ENCODE measurements at places on chromosomes 11 and 22.

GRCh38 chr11:8908099-8908498 lies 2.9 kb upstream of the AKIP1 start:
- no peak for DNase-seq

DNA sequence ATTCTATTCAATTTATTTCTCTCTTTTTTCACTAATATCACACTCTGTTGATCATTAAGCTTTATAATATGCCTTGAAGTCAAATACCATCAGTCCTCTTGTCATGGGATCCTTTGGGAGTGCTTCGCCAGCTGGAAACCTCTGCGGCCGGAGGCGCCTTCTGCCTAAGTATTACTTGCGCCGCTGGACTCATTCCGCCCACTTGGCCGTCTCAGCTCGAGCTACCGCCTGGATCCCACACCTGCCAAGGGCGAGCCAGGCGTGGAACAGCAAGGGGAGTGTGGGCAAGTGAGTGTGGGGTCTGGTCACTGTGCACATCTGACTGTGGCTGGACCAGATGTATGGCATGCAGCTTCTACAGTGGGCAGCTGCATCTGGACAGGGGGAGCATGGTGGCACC lies 9.1 kb upstream of the MAP6 start:
- no peak for DNase-seq

DNA sequence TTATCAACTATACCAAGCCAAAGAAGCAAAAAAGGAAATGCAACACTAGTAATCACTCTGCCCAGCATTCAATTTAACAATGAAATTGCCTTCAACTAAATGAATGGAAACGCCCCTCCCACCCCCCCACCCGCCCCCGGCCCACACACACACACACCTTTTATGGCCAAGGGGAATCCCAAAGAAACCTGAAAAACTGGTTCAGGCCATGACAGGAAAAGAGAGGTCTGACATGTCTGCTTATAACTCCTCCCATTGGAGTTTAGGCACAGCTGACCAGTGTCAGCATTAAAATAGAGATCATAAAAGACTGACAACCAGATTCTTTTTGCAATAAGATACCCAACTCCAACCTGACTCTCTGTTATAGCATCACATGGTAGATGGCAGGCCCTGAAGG lies 42.6 kb downstream of the ACER3 start:
- DNase-seq: no peak

DNA sequence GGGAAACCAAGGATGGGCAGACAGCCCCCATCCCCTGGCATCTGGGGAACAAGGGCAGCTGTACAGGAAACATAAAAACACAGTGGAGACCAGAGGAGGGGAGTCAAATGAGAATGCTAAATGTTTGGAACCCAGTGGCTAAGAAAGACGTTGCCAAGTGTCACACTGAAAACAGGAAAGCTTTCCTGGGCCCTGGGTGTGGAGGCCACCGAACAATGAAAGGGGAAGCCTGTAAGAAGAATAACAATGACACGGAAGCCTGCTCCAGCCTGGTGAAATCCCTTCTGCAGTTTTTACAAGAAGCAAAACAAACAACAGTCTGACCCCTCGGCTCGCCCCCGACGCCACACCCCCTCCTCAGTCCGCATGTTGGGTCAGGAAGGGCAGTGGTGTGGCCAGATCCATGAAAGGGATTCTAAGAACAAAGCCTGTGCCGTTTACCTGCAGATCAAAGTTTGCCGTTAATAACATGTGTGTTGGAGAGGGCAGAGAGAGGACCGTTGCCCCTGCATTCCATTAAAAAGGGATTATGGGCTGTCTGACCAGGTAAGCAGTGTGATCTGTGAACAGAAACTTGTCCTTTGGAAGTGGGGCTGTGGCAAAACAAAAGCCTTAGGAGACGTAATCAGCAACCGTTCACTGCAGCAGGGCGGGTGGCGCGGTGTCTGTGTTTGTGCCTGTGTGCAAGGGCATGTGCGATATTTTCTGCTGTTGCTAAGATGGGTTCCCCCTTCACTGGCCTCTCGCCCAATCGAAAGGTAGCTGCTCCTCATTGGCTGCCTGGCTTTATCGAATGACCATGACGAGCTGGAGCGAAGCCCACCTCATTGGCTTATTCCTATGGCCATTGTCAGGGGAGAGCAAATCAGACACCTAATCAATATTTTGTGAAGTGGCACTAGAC lies 113.7 kb upstream of the BLID start:
- DNase-seq: no peak

GRCh38 chr11:109590782-109591181 lies 168.8 kb downstream of the C11orf87 start:
- DNase-seq: no peak

GRCh38 chr22:49408102-49408836 lies 419.4 kb downstream of the BRD1 start:
- DNase-seq: no peak

DNA sequence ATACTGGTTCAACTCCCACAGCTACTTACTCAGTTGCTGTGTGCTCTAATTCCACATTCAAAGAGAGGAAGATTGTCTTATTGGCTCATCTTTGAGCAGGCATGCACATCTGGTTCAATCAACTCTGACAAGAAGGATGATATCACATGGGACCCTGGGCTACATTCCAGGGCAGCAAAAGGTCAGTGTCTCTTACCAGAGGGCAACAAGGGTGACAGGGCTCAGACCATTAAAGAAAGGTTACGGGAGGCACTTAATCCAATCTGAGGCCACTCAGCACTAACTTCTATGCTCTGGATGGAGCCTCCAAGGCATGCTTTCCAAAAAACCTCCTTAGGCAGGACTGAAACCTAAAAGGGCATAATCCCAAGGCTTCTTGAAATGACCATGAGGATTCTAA lies 549.4 kb upstream of the API5 start:
- no peak for DNase-seq
